ENCODE measurements at places on chromosomes 7 and 10.

- DNase-seq, result no peak
- H3K27ac ChIP-seq, result no peak overlapping the region
- no peaks in the 10 kb centered on the region for H3K27me3 ChIP-seq
- H3K36me3 ChIP-seq, result no peaks in the 10 kb centered on the region
These were observed 664.8 kb upstream of the SEMA3D start for GRCh38 chr7:85851571-85852193.

DNA sequence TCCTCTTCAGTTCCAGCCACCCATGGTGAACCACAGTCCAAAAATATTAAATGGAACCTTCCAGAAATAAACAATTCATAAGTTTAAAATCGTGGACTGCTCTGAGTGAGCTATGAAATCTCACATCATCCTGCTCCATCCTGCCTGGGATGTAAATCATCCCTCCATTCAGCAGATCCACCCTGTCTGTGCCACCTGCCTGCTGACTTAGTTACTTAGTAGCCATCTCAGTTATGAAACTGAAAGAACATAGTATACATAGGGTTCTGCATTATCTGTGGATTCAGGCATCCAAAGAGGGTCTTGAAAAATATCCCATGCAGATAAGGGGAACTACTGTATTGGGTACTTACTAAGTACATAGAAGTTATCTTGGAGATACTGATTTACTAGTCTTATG lies 89.0 kb downstream of the ST8SIA6 start:
- peaks cover 1% of the 10 kb centered on the region for H3K27me3 ChIP-seq
- H3K4me1 ChIP-seq, result no peaks in the 10 kb centered on the region

DNA sequence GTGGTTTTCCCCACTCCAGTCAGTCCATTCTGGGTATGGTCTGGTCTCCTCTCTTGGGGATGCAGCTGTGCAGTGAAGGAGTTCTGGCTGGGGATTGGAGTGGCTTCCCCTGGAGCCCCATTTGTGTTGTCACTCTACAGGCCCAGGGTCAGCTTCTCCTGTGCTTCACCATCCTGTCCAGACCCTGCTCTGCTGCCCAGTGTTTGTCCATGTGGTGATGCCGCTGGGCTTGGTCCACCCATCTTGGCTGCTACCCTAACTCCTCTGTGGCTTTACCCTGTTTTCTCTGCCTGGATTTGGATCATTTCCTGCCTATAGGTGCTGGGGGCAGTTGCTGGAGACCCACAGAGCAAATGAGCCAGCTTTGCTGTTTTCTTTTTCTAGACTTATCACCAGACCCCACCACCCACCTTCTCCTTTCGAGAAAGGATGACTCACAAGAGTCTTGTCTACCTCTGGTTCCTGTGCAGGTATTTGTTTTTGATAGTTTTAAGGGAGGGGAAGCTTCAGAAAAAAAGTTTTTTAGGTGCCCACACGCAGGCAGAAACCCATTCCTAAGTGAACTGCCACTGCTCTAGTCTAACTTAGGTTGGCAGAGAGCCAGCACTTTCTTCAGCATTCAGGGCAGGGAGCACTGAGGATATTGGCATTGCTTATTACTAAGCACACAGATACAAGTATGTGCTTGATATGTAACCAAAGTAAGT lies 8.5 kb downstream of the ZDHHC16 start:
- peak overlapping the region; percentile 91 for H3K27ac ChIP-seq
- peaks cover 43% of the 10 kb centered on the region for H3K36me3 ChIP-seq
- peaks cover 56% of the 10 kb centered on the region for H3K4me1 ChIP-seq
- no peaks in the 10 kb centered on the region for H3K27me3 ChIP-seq
- DNase-seq, result peak; percentile 42
- H3K4me3 ChIP-seq, result peak overlapping the region; percentile 9

DNA sequence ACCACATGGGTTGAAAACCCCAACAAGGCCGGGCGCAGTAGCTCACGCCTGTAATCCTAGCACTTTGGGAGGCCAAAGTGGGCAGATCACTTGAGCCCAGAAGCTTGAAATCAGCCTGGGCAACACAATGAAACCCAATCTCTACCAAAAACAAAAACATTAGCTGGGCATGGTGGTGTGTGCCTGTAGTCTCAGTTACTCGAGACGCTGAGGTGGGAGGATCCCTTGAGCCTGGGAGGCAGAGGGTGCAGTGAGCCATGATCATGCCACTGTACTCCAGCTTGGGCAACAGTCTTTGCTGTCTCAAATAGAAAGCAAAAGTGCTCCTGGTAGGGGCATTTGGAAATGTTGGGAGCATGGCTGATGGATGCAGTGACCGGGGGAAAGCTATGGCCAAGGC lies 209.6 kb upstream of the PLXNA4 start:
- H3K4me1 ChIP-seq, result no peaks in the 10 kb centered on the region
- H3K36me3 ChIP-seq, result peaks cover 25% of the 10 kb centered on the region
- no peak overlapping the region for H3K27ac ChIP-seq
